CD4-positive, alpha-beta memory T cell (primary cell): ENCODE measurements at places on chromosomes 16 and 17. TPM values are rescaled to one million over a fixed set of nuclear protein-coding genes. Genes with fewer than 3 reads are reported as not detected.

GRCh38 chr16:79409978-79410377 lies 190.6 kb downstream of the MAF start:
- no peak overlapping the region for H3K27ac ChIP-seq
- no peaks in the 10 kb centered on the region for H3K27me3 ChIP-seq
- H3K4me1 ChIP-seq, result peaks cover 17% of the 10 kb centered on the region

GRCh38 chr17:21017861-21018260 lies 24.9 kb downstream of the USP22 start:
- DNase-seq, result no peak
- H3K36me3 ChIP-seq, result peaks cover 86% of the 10 kb centered on the region
- no peak overlapping the region for H3K27ac ChIP-seq
- peaks cover 4% of the 10 kb centered on the region for H3K4me1 ChIP-seq
- no peaks in the 10 kb centered on the region for H3K27me3 ChIP-seq

DNA sequence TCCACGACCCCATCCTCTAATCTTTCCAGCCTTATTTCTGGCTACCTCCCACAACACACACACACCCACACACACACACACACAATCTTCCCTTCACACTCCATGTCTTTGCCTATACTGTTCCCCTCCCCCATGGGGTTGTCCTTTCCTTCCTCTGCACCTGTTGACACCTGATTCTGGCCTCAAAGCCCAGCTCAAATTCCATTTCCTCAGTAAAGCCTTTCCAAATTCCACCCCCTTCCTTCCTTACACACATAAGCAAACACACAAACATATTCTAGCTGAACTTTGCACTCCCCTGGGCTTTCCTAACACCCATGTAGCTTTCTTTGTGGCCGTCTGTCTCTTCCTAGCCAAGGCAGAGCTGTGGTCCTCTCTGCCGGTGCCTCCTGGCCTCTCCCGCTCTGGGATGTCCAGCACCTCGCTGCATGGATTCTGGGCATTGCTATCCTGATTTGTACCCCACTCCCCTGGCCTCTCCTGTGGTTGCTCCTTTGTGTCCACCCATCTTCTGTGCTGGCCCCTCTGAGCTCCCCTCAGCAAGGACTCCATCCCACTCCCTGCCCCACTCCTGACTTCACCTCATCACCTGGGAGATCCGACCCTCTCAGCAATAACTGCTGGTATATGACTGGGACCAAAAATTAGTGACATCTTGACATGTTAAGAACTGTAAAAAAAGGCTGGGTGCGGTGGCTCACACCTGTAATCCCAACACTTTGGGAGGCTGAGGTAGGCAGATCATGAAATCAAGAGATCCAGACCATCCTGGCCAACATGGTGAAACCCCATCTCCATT lies 8.4 kb upstream of the SRCIN1 start:
- H3K4me3 ChIP-seq, result no peak overlapping the region
- no peaks in the 10 kb centered on the region for H3K36me3 ChIP-seq
- no peaks in the 10 kb centered on the region for H3K4me1 ChIP-seq
- no peak for DNase-seq
- peaks cover 19% of the 10 kb centered on the region for H3K27me3 ChIP-seq

GRCh38 chr16:66481943-66482390 lies 54.9 kb downstream of the BEAN1 start:
- H3K36me3 ChIP-seq, result no peaks in the 10 kb centered on the region
- DNase-seq, result no peak
- no peak overlapping the region for H3K27ac ChIP-seq
- H3K27me3 ChIP-seq, result no peaks in the 10 kb centered on the region
- peaks cover 27% of the 10 kb centered on the region for H3K4me1 ChIP-seq
- no peak overlapping the region for H3K4me3 ChIP-seq

GRCh38 chr17:12230481-12231354 lies 210.0 kb downstream of the MAP2K4 start:
- no peak overlapping the region for H3K27ac ChIP-seq
- no peak for DNase-seq
- H3K4me3 ChIP-seq, result no peak overlapping the region
- no peaks in the 10 kb centered on the region for H3K4me1 ChIP-seq

DNA sequence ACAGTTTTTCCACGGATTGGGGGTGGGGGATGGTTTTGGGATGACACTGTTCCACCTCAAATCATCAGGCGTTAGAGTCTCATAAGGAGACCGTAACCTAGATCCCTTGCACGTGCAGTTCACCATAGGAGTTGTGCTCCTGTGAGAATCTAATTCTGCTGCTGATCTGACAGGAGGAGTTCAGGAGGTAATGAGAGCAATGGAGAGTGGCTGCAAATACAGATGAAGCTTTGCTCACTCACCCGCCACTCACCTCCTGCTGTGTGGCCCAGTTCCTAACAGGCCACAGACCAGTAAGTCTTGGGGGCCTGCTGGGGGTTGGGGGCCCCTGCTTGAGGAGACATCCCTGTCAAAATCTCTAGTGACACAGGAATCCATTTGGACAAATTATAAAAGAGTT lies 29.8 kb downstream of the SLC39A11 start:
- H3K4me3 ChIP-seq, result no peak overlapping the region
- no peaks in the 10 kb centered on the region for H3K4me1 ChIP-seq
- no peaks in the 10 kb centered on the region for H3K36me3 ChIP-seq
- H3K27ac ChIP-seq, result no peak overlapping the region
- DNase-seq, result no peak
- no peaks in the 10 kb centered on the region for H3K27me3 ChIP-seq

GRCh38 chr17:72258711-72259110 lies 137.9 kb downstream of the SOX9 start:
- H3K27me3 ChIP-seq, result no peaks in the 10 kb centered on the region
- H3K4me3 ChIP-seq, result no peak overlapping the region
- no peak for DNase-seq
- H3K4me1 ChIP-seq, result no peaks in the 10 kb centered on the region
- H3K36me3 ChIP-seq, result no peaks in the 10 kb centered on the region

DNA sequence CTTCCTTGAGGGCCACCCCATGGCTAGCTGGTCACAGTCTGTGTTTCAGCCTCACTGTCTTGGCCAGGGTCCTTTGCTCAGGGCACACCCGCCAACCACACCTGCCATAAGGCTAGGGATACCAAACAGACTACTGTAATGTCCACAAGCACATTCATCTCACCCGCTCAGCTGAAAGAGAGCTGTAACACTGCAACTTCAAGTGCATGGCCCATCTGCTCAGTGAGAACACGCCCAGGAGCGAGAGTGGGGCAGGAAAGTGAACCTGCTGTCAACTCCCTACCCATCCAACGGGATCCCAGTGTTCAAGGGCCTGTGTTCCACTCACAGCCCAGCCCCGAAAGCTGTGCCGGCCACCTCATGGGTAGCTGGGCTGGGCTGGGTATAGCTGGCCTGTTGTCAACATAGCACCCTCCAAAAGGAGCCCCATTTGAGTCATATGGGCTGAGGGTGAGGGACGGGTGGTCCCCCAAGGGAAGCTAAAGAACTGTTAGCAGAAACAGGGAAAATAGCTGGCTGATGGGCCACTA lies 55.7 kb downstream of the SCNN1B start:
- no peaks in the 10 kb centered on the region for H3K4me1 ChIP-seq
- no peak overlapping the region for H3K4me3 ChIP-seq
- no peaks in the 10 kb centered on the region for H3K36me3 ChIP-seq

GRCh38 chr17:1256699-1257098 lies 13.5 kb upstream of the BHLHA9 start:
- H3K4me1 ChIP-seq, result peaks cover 30% of the 10 kb centered on the region
- H3K36me3 ChIP-seq, result no peaks in the 10 kb centered on the region
- H3K27me3 ChIP-seq, result no peaks in the 10 kb centered on the region
- H3K4me3 ChIP-seq, result no peak overlapping the region

DNA sequence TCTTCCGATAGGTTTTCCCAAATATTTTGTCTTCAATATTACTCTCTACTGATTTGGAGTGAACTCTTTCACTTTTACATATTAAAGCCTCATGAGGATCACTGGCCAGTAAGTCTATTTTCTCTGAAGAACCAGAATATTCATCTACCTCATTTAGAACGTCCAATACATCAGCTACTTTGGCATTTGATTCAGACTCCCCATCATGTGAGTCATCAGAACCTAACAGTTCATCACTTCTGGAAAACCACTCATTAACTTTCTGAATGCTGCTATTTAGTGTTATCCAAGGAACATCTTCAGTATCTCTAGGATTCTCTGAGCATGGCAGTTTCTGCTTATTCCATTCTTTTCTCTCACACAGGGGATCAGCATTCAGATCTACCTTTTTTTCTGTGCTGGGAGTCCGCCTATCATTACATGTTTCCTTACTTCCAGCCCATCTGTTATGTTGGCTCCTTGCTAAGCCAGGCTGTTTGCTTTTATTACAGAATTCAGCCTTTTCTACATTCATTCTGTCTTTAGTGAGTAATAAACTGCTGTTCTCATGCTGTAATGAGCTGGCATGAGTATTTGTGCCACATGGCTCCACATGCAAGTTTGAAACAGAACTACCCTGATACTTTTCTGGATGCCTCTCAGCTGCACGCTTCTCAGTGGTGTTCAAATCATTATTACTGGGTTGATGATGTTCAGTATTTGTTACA lies 30.9 kb downstream of the BRCA1 start:
- no peaks in the 10 kb centered on the region for H3K27me3 ChIP-seq
- H3K4me3 ChIP-seq, result no peak overlapping the region
- H3K27ac ChIP-seq, result no peak overlapping the region
- DNase-seq, result no peak

GRCh38 chr16:10951026-10951425 lies 6.7 kb downstream of the CLEC16A start:
- no peak overlapping the region for H3K27ac ChIP-seq
- H3K4me3 ChIP-seq, result no peak overlapping the region
- no peaks in the 10 kb centered on the region for H3K27me3 ChIP-seq
- H3K36me3 ChIP-seq, result no peaks in the 10 kb centered on the region

DNA sequence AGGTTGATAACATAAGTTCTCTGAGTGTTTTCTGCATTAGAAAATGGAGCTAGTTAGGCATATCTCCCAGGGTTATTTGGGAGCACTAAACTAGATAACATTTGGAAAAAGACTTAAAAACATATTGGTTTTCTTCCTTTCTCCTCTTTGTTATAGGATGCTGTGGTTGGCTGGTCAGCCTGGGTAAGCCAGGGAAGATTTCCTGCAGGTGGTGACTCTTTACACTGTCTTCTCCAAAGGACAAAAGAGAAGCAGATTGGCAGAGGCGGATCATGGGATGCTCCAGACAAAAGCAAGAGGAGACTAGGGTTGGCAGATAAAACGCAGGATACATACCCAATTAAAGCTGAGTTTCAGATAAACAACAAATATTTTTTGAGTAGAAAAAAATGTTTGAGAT lies 6.2 kb upstream of the CRYBA1 start:
- no peaks in the 10 kb centered on the region for H3K36me3 ChIP-seq
- H3K27me3 ChIP-seq, result no peaks in the 10 kb centered on the region
- no peak for DNase-seq
- no peaks in the 10 kb centered on the region for H3K4me1 ChIP-seq

- H3K36me3 ChIP-seq, result peaks cover 23% of the 10 kb centered on the region
- no peaks in the 10 kb centered on the region for H3K27me3 ChIP-seq
- peak overlapping the region; percentile 71 for H3K4me3 ChIP-seq
- H3K27ac ChIP-seq, result peak overlapping the region; percentile 97
- H3K4me1 ChIP-seq, result peaks cover 21% of the 10 kb centered on the region
These were observed 925 bp downstream of the ZNF689 start for GRCh38 chr16:30609002-30609925.

- H3K4me1 ChIP-seq, result no peaks in the 10 kb centered on the region
- H3K36me3 ChIP-seq, result no peaks in the 10 kb centered on the region
- H3K4me3 ChIP-seq, result no peak overlapping the region
These were observed 398.7 kb downstream of the SNX29 start for GRCh38 chr16:12375046-12375740.

DNA sequence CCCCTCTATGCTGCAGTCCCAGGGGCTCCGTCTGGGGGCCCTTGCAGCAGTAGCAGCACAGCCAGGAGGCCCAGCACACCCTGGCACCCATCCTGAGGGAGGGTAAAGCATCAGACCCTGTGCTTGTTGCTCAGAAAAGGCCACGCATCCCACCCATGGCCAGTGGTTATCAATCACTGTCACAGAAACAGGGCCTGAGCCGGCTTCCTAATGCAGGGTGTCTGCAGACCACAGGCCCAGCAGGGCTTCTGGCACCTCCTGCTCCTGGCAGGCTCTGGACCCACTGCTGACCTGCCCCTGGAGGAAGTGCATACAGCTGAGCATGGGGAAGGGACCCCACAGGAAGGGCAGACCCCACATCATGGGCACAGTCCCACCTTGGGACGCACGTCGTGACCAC lies 26.9 kb upstream of the CDH15 start:
- H3K4me3 ChIP-seq, result no peak overlapping the region
- H3K36me3 ChIP-seq, result peaks cover 8% of the 10 kb centered on the region

DNA sequence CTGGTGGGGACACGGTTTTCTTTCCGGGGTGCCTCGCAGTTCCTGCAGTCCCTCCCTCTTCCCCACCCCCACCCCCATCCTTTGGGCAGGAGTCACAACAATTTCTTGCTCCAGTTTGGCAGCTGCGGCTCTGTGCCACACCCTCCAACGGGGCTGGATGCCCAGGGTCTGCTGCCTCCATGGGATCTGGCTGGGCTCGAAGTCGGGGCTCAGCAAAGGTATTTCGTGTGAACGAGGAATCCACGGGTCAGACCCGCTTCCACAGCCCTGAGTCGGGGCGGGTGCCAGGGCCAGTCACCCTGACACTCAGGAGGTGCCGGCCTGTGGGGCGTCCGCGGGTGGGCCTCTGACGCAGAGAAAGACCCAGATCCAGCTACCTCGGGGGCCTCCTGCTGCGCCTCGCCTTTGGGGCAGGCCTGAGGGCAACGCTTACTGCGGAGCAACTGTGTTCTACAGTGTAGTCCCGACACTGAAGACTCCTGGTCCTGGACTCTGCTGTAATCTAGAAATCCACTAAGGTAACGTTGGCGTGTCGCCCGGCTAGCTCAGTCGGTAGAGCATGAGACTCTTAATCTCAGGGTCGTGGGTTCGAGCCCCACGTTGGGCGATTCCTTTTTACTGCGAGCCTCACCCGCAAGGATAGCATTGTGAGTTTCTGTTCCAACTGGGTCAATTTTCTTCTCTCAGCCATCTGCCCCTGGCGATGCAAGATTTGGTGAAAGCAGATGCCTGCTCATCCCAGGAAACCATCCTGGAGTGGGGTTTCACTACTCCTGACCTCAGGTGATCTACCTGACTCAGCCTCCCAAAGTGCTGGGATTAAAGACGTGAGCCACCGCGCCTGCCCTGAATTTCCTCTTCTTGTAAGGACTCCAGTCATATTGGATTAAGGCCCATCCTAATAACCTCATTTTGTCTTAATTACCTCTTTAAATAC lies 12.6 kb upstream of the OR1F1 start:
- H3K4me1 ChIP-seq, result peaks cover 46% of the 10 kb centered on the region
- no peak overlapping the region for H3K27ac ChIP-seq
- H3K27me3 ChIP-seq, result peaks cover 49% of the 10 kb centered on the region

Gene CASKIN2
- total RNA-seq, result 0.32 TPM

Gene SEZ6
- total RNA-seq, result not detected

Gene XYLT1
- 46.3 TPM for total RNA-seq

Gene PPL
- total RNA-seq, result not detected

Gene TBX21
- total RNA-seq, result 15.8 TPM

Gene CCL23
- total RNA-seq, result not detected

Gene ATP2A1
- 0.67 TPM for total RNA-seq

Gene ALOXE3
- total RNA-seq, result 0.33 TPM

Gene FBXW10
- not detected for total RNA-seq

Gene ITPRIPL2
- total RNA-seq, result 2.2 TPM

Gene HS3ST3B1
- total RNA-seq, result 38.8 TPM

Gene TBC1D3I
- total RNA-seq, result 1.3 TPM

Gene KRT27
- not detected for total RNA-seq

Gene KRTAP4-6
- total RNA-seq, result not detected

Gene HOXB8
- total RNA-seq, result not detected
